Stimulated activated CD4-positive, alpha-beta T cell treated with anti-CD3 and anti-CD28 coated beads, Interleukin-15, amount 100 ng/mL, for 24 hours (primary cell): ENCODE measurements at places on chromosomes 1 and 21.
A peak's percentile ranks its signal among the peaks of the same experiment; 100 is the strongest.

DNA sequence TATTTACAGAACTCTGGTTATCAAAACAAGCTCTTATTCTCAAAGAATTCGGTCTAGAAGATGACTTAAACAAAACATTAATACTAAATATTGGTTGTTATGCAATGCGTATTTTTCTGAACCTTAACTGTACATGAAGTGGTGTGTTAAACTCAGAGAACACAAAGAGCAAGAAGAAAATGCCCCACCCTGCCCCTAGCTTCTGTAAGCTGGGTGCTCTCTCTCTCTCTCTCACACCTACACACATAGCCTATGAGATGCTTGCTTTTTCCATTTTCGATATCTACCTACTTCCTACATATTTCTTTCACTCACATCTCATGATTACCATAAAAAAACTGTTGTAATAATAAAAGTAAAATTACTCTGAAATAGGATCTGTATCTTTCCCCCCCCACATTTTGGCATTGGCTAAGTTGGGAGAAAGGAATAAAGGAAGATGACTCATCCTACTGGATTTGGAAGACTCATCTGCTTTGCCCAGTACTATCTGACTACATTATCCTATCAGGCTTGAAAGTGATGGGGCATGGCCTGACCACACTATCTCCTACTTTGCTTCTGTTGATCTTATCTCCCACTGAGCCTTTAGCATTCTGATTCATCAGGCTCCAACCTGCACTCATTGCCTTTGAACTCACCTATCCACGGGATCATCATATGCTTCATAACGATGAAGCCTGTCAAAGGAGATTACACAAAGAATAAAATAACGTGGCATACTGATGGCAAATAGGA is 2.9 kb downstream of the CRYZ start:
- no peak for DNase-seq

DNA sequence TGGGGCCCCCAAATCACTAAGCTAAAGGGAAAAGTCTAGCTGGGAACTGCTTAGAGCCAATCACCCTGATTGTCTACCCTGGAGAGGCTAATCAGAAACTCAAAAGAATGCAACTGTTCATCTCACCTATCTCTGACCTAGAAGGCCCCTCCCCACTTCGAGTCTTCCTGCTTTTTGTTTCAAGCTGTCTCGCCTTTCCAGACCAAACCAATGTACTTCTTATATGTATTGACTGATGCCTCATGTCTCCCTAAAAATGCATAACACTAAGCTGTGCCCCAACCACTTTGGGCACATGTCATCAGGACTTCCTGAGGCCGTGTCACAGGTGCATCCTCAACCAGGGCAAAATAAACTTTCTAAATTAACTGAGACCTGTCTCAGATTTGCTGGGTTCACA is 209.5 kb downstream of the APP start:
- DNase-seq, result no peak

GRCh38 chr1:42381280-42381673 is 685 bp downstream of the RIMKLA start:
- no peak for DNase-seq

DNA sequence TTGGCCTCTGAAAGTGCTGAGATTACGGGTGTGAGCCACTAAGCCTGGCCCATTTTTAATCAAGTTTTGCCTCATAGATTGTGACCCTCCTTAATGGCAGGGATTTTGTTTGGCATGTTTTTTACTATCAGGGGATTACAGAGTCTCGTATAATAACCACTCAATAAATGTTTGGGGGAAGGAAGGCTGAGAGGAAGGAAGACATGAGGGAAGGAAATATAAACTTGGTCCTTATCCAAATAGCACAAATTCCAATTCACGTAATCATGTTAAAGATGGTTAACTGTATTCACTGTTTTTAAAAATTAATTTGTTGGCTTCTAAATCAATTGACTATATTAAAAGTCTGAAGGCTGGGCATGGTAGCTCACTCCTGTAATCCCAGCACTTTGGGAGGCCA is 30.9 kb upstream of the SERTAD4 start:
- no peak for DNase-seq

GRCh38 chr1:8818325-8818775 is 910 bp upstream of the RERE start:
- peak; percentile 31 for DNase-seq

GRCh38 chr1:109793486-109794318 is 30.0 kb upstream of the EPS8L3 start:
- peak; percentile 53 for DNase-seq

- peak; percentile 27 for DNase-seq
These were observed 123.8 kb downstream of the PCBP3 start for GRCh38 chr21:45767071-45768006.

DNA sequence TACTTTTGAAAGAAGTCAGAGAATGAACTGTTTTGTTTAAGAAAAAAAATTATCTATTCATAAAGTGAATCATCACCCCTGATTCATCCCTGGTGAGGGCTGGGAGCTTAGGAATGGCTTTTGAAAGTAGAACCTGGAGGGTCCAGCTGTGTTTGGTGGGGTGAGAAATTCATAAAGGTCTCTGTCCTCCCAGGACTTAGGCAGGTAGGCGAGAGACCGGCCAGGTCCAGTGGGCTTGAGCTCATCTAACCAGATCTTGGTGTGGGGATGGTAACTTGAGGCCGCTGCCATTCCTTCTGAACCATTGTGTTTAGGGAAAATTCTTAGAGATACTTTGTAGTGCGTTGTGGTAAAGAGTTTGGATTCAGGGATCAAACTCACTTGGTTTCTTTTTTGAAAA is 156.8 kb upstream of the TNR start:
- DNase-seq, result no peak

GRCh38 chr21:32940079-32941014 is 85.4 kb upstream of the OLIG2 start:
- peak; percentile 51 for DNase-seq

- DNase-seq, result no peak
These were observed 71.4 kb downstream of the SLC44A5 start for GRCh38 chr1:75539230-75540116.

DNA sequence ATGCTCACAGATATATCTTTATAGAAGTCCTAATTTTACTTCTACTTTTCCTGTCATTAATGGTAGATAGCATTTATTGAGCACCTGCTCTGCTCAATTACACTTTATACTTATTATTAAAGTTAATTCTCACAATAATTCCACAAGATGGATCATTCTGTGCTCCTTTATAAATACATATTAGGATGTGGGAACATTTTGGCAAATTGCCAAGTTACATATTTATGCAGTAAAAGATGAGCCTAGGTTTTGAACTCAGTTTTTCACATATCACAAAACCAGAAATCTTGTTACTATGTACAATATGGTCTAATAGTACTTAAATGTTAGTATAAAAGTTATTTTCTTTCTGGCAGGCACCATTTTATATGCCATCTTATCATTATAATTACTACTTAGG is 895.0 kb upstream of the B3GALT2 start:
- no peak for DNase-seq

GRCh38 chr1:27455139-27455811 is 34.7 kb downstream of the WASF2 start:
- peak; percentile 22 for DNase-seq

- no peak for DNase-seq
These were observed 29.3 kb downstream of the SGIP1 start for GRCh38 chr1:66563094-66563800.

- DNase-seq, result no peak
These were observed 15.9 kb downstream of the WNT3A start for GRCh38 chr1:228022571-228023293.

GRCh38 chr1:210445931-210446330 is 117.2 kb downstream of the HHAT start:
- no peak for DNase-seq

- peak; percentile 18 for DNase-seq
These were observed 7.6 kb downstream of the ENO1 start for GRCh38 chr1:8870616-8871538.

GRCh38 chr1:10105484-10105883 is 72.7 kb downstream of the UBE4B start:
- no peak for DNase-seq

DNA sequence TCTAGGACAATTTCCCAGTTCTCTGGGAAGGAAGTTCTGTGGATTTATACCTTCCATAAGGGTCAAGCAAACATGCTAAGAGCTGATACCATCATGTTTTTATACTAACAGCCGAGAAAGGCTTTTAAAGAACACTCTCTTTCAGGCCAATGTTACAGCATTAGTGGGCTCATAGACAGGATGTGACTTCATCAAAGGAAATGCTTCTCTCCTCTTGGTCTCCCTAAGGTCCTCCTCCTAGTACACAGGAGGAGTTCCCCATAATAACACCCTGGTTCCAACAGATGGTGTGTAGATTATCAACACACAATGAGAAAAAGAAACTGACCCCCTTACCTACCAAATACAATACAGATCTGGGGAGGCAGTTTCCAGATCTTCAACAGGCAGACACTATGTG is 26.7 kb upstream of the GLIS1 start:
- DNase-seq, result no peak

DNA sequence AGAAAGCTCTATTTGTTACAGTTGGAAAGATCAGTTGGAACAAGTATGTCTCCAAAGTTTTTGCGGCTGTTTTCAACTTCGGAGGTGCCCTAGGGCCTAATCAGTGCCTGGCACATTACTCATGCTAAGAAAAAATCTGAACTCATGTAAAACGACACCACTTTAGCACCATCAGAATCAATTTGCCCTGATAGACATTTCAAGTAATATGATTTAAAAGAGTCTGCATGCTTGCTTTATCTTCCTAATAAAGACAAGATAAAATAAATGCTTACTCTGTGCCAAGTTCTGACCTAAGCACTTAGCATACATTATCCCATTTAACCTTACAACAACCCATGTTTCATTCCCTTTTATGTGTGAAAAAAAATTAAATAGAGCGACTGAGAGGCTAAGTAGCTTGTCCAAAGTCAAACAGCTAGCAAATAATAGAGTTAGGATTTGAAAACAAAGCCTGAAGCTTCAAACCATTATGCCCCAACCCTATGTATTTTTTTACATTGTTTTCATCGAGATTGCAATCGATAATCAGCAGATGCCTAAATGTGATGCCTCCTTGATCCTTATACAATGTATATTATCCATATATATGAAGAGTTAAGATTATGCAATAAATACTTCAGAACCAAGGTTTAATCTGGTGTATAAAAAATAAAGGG is 91.3 kb downstream of the DENND1B start:
- DNase-seq, result no peak

- no peak for DNase-seq
These were observed 129.8 kb downstream of the CYYR1 start for GRCh38 chr21:26443291-26443690.

- DNase-seq, result no peak
These were observed 368.8 kb downstream of the NPHP4 start for GRCh38 chr1:5623399-5623798.

DNA sequence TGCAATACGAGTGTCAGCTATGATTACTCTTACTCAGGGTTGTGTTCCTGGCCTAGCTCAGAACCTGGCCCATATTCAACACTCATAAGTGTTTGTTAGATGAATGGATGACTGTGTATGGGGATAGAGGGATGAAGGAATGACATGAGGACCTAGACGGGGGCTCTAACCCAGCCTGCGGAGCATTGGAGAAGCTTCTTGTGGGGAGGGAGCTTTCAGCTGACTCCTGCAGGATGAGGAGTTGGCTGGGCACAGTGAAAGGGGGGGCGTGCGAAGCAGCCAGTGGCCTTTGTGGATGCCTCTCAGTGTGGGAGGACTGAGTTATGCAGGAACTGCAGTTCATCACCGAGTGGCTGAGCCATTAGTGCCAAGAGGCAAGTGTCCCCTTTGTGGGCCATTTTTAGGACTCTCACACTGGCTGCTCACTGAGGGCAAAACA is 1.2 kb upstream of the EXTL1 start:
- DNase-seq, result no peak

- peak; percentile 85 for DNase-seq
These were observed 17.7 kb downstream of the PTPRC start for GRCh38 chr1:198656500-198656932.

- peak; percentile 43 for DNase-seq
These were observed 7.8 kb downstream of the NUAK2 start for GRCh38 chr1:205313563-205314308.

DNA sequence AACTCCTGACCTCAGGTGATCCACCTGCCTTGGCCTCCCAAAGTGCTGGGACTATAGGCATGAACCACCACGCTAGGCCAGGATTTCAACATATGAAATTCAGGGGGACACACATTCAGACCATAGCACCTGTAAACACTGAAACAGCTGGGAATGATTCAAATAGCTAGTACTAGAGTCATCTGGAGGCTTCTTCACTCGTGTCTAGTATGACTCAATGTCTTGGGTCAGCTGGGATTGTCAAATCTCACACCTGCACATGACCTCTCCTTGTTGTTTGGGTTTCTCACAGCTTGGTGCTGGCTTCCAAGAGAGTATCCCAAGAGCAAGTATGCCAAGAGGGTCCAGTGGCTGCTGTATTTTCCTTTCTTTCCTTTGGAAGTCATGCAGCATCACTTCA is 75.1 kb downstream of the PGM1 start:
- DNase-seq, result no peak

DNA sequence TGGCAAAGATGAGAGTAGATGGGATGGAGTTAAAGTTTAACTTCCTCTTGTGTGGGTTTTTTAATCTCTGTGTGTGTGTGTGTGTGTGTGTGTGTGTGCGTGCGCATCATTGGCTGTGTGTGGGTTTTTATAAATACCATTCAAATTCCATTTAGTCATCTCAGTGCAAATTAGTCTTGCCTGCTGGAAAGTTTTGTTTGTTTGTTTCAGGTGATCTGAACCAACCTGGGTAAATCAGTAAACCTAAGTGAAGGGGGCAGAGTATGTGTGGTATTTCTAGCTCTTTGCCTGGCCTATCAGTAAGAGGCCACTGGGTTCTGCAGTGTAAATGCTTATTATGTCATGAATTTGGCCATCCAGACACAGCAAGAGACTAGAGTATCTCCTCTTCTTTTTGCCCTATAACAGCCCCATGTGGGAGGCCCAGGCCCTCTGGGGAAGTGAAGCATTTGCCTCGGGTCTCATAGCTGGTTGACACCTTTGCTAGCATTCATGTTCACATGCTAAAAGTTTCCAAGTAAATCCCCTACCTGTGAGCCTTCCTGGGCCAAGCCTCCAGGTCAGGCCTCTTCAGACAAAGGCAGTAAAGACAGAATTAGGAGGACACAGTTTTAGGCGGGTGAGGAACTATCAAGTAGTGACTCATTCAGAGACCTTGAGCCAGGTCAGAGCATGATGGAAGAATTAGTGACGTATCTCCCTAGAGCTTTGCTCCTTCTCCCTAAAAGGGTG is 14.7 kb downstream of the INTS3 start:
- peak; percentile 9 for DNase-seq

- no peak for DNase-seq
These were observed 779 bp downstream of the LRRC40 start for GRCh38 chr1:70204600-70204999.

DNA sequence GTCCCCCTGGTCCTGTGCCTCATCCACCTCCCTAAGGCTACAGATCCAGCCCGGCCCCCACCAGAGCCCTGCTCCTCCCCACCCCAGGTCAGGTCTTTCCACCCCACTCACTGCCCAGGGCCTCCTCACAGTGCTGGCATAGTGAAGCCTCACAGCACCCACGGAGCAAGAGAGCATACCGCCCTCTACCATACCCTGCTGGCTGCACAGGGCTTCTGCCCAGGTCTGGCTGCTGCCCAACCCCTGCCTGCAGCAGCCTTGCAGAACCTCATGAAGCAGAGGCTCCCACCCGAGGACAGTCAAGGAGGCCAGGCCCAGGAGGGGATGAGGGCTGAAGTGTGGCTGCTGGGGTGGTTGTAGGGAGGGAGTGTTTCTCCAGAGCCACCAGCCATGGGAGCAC is 19.7 kb upstream of the ARF1 start:
- DNase-seq, result no peak
